ENCODE measurements at places on chromosomes 4 and X. TPM values are rescaled to one million over a fixed set of nuclear protein-coding genes. Genes with fewer than 3 reads are reported as not detected.

GRCh38 chrX:41445171-41445570 lies 2.0 kb upstream of the NYX start:
- no peak for DNase-seq

GRCh38 chr4:73508651-73509050 lies 27.1 kb downstream of the AFM start:
- DNase-seq = no peak

DNA sequence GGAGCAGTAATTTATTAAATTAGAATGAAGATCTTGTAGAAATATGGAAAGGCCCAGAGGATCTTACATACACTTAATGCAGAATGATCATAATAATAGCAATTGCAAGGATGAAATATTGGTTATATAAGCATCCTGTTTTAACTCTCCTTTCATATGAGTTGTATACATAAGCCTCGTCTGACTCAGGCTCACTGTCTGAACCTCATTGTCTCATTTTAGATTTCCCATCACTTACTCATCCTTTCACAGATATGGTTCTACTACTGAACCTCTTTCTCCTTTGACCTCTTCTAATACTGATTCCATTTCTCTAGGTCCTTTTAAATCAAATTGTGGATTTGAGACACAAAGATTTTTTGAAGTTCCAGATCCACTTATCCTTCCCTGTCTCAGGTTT lies 277.3 kb upstream of the TRPC5 start:
- no peak for DNase-seq

- no peak for DNase-seq
Measured at GRCh38 chr4:32745351-32745750, 2025.2 kb downstream of the PCDH7 start.

Gene FRMD7
- not detected for total RNA-seq

Gene SPANXB1
- total RNA-seq = not detected

Gene AMTN
- total RNA-seq = not detected
